ENCODE measurements at places on chromosomes 2 and 18.

DNA sequence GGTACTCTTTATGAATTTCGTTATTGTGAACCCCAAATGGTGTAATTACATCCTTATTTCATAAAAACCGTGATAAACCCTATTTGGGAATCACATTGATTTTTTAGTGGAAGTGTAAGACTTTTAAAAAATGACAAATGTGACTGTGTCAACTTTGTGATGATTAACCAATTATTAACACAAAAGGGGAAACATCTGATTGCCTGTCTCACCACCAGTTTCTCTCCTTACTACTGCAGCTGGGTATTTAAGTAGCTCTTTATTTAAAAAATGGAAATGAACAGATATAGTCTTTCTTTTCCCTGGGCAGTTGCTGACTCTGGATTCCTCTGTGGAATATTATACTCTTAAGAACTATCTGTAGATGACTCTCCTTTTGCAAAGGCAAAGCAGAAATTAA is 11.6 kb upstream of the RPE start:
- DNase-seq, result no peak

DNA sequence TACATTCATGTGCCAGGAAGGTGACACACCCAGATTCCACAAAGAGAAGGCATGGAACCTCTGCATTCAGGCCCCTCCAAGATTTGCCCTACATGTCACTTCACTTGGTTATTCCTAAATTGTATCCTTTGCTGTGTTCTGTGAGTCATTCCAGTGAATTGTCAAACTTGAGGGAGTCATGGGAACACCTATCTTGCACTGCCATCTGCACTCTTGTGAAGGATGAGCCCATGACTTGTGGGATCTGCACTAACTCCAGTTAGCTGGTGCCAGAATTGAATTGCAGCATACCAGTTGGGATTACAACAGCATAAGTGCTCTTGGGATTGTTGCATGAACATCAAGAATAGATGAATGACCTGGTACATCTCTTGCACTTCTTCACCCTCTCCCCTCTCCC is 1288.0 kb upstream of the ZEB2 start:
- DNase-seq, result no peak

DNA sequence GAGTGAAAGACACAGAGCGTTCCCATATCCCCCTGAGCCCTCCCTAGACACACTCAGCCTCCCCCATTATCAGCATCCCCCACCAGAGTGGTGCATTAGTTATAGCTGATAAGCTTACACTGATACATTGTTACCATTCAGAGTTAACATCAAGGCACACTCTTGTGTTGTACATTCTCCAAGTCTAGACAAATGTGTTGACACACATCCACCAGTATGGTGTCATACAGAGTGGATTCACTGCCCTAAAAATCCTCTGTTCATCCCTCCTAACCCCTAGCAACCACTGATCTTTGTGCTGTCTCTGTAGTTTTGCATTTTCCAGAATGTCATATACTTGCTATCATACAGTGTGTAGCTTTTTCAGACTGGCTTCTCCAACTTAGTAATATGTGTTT is 78.0 kb upstream of the RPL31 start:
- DNase-seq, result no peak

GRCh38 chr2:78895022-78895421 is 130.5 kb upstream of the REG3G start:
- no peak for DNase-seq

GRCh38 chr18:37538526-37539205 is 26.9 kb downstream of the CELF4 start:
- no peak for DNase-seq

GRCh38 chr2:25797620-25798488 is 80.4 kb downstream of the ASXL2 start:
- DNase-seq, result no peak

- no peak for DNase-seq
These were observed 174.0 kb upstream of the SLC8A1 start for GRCh38 chr2:40625849-40626248.

DNA sequence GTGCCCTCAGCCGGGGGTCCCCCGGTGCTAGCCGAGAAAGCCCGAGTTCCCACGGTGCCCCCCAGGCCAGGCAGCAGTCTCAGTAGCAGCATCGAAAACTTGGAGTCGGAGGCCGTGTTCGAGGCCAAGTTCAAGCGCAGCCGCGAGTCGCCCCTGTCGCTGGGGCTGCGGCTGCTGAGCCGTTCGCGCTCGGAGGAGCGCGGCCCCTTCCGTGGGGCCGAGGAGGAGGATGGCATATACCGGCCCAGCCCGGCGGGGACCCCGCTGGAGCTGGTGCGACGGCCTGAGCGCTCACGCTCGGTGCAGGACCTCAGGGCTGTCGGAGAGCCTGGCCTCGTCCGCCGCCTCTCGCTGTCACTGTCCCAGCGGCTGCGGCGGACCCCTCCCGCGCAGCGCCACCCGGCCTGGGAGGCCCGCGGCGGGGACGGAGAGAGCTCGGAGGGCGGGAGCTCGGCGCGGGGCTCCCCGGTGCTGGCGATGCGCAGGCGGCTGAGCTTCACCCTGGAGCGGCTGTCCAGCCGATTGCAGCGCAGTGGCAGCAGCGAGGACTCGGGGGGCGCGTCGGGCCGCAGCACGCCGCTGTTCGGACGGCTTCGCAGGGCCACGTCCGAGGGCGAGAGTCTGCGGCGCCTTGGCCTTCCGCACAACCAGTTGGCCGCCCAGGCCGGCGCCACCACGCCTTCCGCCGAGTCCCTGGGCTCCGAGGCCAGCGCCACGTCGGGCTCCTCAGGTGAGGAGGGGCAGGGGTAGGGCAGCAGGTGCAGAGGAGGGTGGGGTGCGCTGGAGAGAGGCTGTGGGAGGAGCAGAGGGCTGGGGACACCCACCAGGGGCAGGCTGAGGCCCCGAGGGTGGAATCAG is 14.1 kb upstream of the GMPPA start:
- no peak for DNase-seq

- DNase-seq, result no peak
These were observed 129.7 kb downstream of the LRP2 start for GRCh38 chr2:169232551-169233154.

- DNase-seq, result no peak
These were observed 99.5 kb downstream of the MAIP1 start for GRCh38 chr2:200054681-200055468.

DNA sequence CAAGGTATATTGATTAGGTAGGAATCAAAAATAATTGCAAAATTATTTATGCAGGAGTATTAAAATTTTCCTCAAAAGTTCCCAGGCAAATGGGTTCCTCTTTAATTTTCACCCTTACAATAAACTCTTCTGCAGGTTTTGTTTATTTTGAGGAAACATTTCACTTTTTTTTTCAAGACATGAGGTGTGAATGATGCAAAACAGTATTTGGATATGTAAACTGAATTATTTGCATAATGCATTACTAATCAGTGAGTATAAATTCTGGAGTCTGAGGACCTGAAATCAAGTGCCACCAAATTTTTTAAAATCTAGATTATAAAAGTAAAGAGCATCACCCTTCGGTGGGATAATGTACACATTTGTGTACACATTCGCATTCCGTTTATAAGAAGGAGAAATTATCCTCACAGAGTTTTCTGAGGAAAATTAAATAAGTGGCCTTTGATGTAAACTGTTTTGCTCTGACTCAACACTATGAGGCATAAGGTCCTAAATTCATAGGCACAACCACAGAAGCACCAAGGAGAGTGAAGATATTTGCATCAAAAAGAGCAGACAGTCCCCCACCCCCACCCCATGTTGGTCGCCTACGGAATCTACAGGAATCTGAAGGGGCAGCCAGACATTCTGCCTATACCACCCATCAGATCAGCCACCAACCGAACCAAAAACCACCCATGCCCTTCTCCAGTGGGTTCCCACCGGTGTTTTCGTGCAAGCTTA is 33.1 kb downstream of the BCL11A start:
- DNase-seq, result no peak

GRCh38 chr2:96249654-96250053 is 16.1 kb downstream of the TMEM127 start:
- DNase-seq, result no peak

- DNase-seq, result no peak
These were observed 21.5 kb downstream of the GPR155 start for GRCh38 chr2:174465327-174465726.

- no peak for DNase-seq
These were observed 6.7 kb upstream of the COMMD1 start for GRCh38 chr2:61898810-61899209.

DNA sequence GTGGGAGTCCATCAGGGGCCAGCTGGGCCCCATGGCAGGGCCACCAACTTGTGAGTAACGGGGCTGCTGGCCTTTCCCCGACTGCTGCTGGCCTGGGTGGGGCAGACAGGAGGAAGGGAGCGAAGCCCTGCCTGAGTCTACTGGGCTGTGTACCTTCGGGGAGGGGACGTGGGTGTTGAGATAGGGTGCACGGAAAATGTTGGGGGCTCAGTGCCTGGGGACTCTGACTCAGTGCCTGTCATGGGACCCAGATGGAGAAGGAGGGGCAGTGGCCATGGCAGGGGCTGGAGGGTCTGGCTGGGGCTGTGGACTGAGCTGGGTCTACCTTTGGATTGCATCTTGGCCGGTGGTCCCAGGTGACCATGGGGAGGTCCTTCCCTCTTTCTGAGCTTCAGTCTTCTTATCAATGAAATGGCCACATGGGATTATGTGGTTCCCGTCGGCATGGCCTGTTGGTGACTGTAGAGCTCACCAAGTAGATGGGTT is 4.0 kb downstream of the SLC4A3 start:
- no peak for DNase-seq

DNA sequence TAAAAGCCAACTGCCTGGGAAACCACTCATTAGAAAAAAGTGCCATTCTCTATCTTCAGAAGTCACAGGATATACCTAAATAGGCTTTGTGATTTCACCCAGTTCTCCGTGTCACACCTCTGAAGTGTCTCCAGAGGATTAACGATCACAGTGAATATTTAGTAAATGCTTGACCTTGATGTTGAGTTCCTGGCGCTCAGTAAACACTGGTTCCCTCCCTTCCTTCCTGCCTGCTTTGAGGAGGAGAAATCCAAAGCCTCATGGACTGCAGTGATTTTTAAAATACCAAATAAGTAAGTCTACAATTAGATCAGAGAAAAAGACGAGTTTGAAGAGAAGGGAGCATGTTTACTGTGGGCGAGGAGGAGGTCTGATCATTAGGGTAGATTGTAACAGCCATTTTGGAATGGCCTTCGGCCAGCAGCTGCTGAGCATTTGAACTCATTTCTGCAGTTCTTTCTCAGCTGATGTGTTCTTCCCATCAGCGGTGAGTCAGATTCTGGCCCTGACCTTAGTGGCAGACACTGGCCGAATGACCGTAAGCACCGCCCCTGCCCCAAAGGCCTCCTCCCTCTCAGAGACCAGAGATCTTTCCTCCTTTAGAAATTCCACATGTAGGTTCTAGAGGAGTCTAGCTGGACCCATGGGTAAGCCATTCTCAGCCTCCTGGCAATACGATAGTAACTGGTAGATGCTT is 62.1 kb upstream of the SLC16A14 start:
- DNase-seq, result no peak

GRCh38 chr2:21041943-21042707 is 1.7 kb downstream of the APOB start:
- DNase-seq, result no peak

GRCh38 chr2:101986804-101987740 is 4.7 kb upstream of the IL1R2 start:
- DNase-seq, result no peak

DNA sequence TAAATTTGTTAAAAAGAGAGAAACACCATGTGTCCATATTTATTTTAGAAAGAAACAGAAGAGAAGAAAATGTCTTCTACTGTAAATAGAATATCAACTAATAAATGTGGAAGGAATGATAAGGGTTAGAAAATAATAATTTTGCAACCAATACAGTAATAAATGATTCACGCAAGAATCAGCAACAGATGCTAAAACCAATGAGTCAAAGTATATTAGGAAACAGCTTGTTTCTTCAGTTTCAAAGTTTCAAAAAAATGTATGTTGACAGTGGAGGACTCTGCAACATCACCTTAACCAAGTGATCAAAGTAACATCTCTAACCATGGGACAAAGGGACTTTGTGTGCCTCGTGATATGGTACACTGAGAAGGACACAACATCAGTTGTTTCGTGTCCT is 147.0 kb downstream of the TWIST2 start:
- DNase-seq, result no peak

DNA sequence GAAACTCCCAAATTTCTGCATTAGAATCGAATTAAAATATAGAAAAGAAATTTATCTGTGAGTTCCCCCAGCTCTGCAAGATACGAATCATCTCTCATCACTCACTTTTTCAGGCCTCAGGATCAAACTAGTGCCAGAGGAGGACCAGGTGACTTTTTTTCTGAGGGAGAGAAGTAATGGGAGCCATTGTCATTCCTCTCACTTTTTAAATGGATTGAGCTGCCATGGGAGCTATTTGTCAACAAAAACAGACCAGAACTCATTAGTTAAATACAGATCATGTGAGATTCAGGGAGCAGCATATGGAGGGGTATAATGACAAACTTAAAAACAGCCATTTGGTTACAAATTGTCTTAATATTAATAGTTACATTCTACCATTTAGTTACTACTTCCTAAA is 594.4 kb downstream of the DPP10 start:
- no peak for DNase-seq
